Esophagus mucosa (tissue), 1 donor: ENCODE measurements at places on chromosomes 7 and 10. TPM values are rescaled to one million over a fixed set of nuclear protein-coding genes. Genes with fewer than 3 reads are reported as not detected.

Gene AMPH
- 0.16 TPM for total RNA-seq

Gene CALML5
- total RNA-seq: 16.6 TPM

Gene DRGX
- total RNA-seq: not detected

Gene GGCT
- total RNA-seq: 56.6 TPM

Gene TPST1
- total RNA-seq: 7.5 TPM

Gene GDF10
- total RNA-seq: not detected

Gene WDR37
- total RNA-seq: 12.9 TPM

Gene NOC3L
- 11.8 TPM for total RNA-seq

Gene PTPN12
- 54.9 TPM for total RNA-seq

Gene TMEM270
- not detected for total RNA-seq

Gene ZNF488
- total RNA-seq: 0.60 TPM

Gene ACTR1A
- 67.3 TPM for total RNA-seq

Gene CDHR3
- total RNA-seq: 1.00 TPM

Gene FAM241B
- 2.9 TPM for total RNA-seq

Gene PLEKHS1
- total RNA-seq: 1.0 TPM

Gene STAG3
- 0.48 TPM for total RNA-seq

Gene SP8
- total RNA-seq: not detected

Gene SPDYE9
- not detected for total RNA-seq

Gene SLC18A3
- total RNA-seq: not detected

Gene TMEM273
- 3.8 TPM for total RNA-seq

Gene TMEM176B
- total RNA-seq: 4.2 TPM

Gene FAM237B
- not detected for total RNA-seq

Gene PPP1R3A
- not detected for total RNA-seq

Gene GNAT3
- total RNA-seq: not detected

Gene HMX2
- total RNA-seq: not detected

Gene ZNF365
- 5.2 TPM for total RNA-seq

Gene C10orf62
- 0.16 TPM for total RNA-seq

Gene RAB19
- total RNA-seq: 0.20 TPM

Gene LRWD1
- total RNA-seq: 8.7 TPM

Gene SPOCK2
- total RNA-seq: 1.5 TPM

Gene IGFBP1
- total RNA-seq: not detected

Gene SFTPA1
- total RNA-seq: 0.32 TPM

Gene NKX1-2
- 0.16 TPM for total RNA-seq

Gene TFPI2
- 0.24 TPM for total RNA-seq

Gene IQUB
- not detected for total RNA-seq

Gene EPHB6
- total RNA-seq: 18.1 TPM

Gene PDE1C
- total RNA-seq: 0.72 TPM

Gene CYP3A4
- total RNA-seq: 0.24 TPM

Gene GJD4
- total RNA-seq: not detected

Gene OR6B1
- total RNA-seq: not detected

Gene TUBAL3
- 0.12 TPM for total RNA-seq

Gene NYAP1
- total RNA-seq: 0.16 TPM

Gene GFRA1
- 0.56 TPM for total RNA-seq

Gene TMEM236
- 0.16 TPM for total RNA-seq

Gene PYROXD2
- 1.5 TPM for total RNA-seq

Gene KCNH2
- 0.20 TPM for total RNA-seq

Gene ZPBP
- total RNA-seq: not detected

Gene PLAC9
- 5.0 TPM for total RNA-seq

Gene MCM7
- total RNA-seq: 53.0 TPM

Gene HSPA14
- total RNA-seq: 10.7 TPM
